ENCODE measurements at places on chromosomes 1 and 21.

DNA sequence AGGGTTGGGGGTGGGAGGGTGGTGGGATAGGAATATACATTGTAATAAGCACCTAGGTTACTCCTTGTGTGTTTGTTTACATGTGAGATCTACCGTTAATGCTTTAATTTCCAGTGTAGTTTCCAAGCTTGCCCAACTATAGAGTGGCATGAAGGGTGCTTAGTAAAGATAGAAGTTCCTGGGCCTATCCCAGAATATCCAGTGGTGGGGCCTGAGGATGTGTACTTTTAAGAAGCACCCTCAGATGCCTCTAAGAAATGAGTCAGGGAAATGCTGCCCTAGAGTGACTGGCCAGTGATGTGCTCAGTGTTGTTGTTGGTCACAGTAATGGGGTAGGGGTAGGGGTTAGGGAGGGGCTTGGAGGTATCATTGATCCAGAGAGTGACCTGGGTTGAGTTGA lies 141.3 kb downstream of the TSEN15 start:
- DNase-seq = no peak

GRCh38 chr21:33265664-33266049 lies 510 bp upstream of the IL10RB start:
- no peak for DNase-seq

- no peak for DNase-seq
Observed at GRCh38 chr21:15776818-15777217, 47.0 kb downstream of the USP25 start.

- DNase-seq = no peak
Observed at GRCh38 chr1:65022216-65022615, 55.9 kb upstream of the JAK1 start.

DNA sequence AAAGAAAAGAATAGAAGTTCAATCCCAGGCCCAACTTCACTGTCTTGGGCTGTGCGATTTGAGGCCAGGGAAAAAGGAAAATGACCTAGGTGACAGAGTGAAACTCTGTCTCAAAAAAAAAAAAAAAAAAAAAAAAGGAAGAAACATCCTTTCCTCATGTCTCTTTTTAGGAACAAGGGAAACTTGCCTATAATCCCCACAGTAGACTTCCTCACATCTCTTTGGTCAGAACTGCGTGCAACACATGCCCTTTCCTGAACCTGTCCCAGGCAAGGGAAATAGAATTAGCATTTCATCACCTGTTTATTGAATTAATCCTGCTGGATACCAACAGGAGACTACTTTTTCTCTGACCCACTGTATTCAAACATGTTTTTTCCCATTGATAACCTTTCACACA lies 2.3 kb downstream of the DCST1 start:
- DNase-seq = no peak

DNA sequence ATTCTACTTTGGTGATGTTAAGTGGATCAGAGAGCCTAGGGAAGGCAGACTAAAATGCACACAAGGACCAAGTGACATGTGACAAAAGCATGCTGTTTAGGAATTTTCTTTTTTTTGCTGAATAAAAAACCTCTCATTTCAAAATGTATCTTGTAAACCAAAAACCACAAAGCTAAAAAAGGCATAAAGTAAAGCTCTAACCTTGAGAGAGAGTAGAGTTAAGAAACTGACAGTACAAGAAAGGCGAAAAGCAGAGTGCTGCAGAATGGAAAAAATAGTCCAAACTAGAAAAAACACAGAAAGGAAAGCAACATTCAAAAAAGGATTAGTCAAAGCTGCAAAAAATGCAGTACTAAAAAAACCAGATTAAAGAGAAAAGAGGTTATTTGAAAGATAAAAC lies 76.5 kb downstream of the EPS15 start:
- no peak for DNase-seq

DNA sequence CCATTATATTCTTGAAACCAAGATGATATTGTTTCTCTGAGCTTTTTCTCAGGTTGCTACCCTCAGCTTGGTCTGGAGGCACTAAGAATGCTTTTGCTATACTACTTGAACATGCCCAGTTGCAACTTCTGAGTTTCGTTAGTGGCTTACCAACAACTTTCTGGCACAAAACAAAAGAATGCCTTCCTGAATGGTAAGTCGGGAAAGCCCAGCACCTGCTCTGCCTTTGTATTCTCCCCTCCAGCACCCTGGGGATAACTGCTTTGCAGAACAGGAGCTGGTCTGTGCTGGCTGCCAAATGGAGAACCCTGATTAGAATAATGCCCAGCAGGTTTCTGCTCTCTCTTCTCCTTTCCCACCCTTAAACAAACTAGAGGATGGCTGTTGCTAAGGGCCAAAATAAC lies 149.3 kb downstream of the TGFB2 start:
- DNase-seq = no peak
